Activated CD8-positive, alpha-beta memory T cell treated with anti-CD3 and anti-CD28 coated beads for 1 hour (primary cell): ENCODE measurements at places on chromosomes 1 and 21.

DNA sequence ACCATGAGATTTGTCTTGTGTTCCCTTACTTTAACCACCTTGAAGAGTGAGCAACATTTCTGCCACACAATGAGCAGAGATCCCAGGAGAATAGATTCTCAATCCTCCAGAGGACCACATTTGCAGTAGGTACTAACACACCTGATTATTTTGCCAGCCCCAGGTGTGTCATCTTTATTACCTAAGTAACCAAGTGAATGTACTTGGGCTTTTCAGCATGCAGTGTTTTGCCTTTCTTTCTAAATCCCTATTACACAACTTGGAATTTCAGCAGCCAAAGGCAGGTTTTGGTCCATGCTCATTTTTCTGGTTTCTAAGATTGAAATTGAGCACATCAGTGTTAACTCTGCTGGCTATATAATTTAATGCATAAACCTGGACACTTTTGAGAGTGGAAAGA, 43.2 kb upstream of the ST6GALNAC5 start:
- no peak for DNase-seq

- no peak for DNase-seq
These were observed 51.3 kb downstream of the LGR6 start for GRCh38 chr1:202244841-202245261.

DNA sequence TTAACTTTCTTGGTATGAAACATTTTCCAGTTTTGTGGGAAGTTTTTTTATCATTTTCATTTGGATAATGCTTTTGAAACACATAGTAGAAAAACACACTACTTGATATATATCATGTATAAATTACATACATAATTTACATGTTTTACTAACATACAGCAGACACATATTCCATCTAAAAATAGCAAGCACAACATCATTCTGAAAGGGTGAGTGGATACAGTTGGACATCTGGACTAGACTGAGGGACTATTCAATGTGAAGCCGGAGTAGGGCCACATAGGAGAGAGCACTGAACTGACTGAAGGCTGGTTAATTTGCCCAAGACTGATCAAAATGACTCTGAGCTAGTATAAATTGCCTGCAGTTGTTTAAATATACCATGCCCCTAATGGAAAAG, 11.7 kb downstream of the CDKN2C start:
- no peak for DNase-seq

DNA sequence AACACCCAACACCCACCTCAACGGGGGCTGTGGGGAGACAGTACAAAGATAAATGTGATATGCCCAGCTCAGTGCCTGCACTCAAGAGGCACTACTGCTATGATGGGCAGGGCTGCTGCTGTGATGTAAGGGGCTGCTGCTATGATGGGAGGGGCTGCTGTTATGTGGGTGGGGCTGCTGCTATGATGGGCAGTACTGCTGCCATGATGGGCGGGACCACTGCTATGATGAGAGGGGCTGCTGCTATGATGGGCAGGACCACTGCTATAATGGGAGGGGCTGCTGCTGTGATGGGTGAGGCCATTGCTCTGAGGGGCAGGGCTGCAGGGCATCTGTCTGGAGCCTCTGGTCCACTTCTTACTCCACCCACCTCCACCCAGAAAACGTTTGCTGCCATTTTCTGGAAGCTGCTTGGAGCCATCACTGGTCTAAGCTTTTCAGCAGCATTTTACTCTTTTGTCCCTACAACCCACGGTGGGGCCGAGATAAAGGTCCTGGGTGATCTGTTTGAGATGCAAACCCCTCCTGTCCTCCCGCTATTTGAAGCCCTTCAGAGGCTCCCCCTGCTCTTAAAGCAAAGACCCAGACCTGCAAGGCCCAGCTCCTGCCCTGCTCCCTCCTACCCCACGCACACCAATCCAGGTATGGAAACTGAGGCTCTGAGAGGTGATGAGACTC, 656.9 kb downstream of the PTPRU start:
- no peak for DNase-seq

- no peak for DNase-seq
These were observed 243.0 kb upstream of the PROX1 start for GRCh38 chr1:213744780-213745179.

GRCh38 chr1:233487408-233487807, 126.5 kb upstream of the KCNK1 start:
- DNase-seq = no peak

DNA sequence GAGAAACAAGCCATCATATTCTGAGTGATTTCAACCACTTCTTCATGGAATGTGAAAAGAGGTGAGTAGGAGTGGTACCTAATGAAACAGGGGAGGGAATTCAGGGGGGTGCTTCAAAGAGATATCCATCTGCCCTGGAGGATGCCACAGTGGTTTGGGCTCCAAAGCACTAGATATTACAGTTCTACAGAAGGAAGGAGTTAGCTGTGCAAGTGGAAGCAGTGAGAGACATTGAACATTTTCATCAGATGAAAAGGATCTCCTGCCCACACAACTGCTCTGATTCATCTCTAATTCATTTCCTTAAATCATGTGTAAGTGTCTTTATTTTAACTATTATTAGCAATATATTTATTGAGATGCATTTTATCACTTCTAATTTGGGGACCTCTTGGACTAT, 2.8 kb upstream of the RGS5 start:
- no peak for DNase-seq

DNA sequence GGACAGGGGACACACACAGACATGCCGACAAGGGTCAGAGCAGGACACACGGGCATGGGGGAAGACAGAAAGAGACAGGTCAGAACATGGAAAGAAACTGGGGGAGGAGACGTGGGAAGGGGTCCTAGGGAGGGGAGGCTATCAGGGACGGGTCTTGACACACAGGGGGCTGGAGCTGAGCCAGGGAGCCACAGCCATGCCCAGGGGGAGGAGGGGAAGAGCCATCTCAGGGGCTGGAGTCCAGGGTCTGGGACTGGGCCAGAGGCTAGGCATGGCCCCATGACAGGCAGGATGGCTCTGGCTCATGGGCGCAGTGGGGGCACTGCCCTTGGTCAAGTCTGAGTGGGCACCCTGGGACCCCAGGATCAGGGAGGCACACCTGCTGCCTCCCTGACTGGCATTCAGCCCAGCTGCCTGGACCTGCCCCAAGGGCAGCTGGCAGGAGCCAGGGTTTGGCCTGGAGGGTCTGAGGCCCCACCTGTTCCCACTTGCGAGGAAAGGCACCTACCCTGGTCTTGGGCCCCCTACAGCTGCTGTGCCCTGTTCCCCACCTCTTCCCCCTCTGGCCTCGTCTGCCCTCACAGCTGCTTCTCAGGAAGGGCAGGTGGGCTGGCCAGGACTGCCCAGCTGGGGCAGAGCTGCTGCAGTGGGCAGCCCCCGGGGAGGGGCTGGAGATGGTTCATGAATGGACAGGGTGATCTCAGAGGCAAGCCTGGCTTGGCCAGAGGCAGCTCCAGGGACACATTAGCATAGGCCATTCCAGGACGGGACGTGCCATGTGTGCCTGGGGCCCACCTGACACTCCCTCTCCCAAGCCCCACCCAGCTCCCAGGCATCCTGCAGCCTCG, 42.9 kb downstream of the HSPG2 start:
- DNase-seq = no peak

DNA sequence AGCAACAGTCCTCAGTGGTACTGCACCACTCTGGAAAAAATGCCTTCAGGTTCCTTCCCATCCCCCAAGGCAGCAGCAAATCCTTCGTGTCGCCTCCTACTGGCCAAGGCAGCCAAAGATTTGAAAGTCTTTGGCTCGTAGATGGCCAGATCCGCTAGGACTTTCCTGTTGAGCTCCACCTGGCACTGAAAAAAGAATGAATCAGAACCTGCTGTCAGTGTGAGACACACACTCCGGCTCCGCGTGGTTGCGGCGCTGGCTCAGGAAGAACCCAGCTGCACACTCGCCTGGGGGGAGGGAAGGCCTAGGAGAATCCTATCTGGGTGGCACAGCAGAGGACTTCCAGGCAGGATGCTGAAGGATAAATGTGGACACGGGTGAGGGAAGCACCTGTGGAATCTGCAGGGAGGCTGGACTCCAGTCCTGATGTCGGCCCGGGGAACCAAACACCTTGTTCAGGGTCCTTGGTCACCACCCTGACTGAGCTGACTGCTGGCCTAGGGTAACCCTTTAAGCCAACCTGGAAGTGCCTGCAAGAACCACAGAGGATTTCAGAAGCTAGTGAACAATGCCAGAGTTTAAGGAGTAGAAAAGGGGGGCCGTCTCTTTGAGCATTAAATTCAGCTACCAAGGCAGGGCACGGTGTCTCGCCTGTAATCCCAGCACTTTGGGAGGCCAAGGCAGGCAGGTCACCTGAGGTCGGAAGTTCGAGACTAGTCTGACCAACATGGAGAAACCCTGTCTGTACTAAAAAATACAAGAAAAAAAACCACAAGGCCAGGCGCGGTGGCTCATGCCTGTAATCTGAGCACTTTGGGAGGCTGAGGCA, 3.2 kb upstream of the CCNL2 start:
- no peak for DNase-seq

GRCh38 chr1:200021577-200022238, 5.8 kb upstream of the NR5A2 start:
- no peak for DNase-seq

DNA sequence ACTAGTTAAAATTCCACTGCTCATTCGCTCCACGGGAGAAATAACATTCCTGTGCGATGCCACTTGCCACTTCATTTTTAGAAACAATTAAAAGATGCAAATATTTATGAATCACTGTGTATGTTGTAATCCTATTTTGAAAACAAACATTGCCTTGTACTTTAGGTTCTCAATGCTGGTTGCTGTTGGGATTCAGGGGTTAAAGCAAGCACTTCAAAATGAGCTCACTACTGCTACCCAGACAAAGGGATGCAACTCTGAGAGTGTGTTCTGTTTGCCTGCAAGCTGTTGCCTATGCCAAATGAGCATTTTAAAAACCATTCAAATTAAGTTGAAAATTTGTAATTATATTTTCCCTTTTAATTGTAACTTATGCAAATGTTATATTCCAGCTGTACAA, 87.5 kb downstream of the RWDD3 start:
- no peak for DNase-seq

DNA sequence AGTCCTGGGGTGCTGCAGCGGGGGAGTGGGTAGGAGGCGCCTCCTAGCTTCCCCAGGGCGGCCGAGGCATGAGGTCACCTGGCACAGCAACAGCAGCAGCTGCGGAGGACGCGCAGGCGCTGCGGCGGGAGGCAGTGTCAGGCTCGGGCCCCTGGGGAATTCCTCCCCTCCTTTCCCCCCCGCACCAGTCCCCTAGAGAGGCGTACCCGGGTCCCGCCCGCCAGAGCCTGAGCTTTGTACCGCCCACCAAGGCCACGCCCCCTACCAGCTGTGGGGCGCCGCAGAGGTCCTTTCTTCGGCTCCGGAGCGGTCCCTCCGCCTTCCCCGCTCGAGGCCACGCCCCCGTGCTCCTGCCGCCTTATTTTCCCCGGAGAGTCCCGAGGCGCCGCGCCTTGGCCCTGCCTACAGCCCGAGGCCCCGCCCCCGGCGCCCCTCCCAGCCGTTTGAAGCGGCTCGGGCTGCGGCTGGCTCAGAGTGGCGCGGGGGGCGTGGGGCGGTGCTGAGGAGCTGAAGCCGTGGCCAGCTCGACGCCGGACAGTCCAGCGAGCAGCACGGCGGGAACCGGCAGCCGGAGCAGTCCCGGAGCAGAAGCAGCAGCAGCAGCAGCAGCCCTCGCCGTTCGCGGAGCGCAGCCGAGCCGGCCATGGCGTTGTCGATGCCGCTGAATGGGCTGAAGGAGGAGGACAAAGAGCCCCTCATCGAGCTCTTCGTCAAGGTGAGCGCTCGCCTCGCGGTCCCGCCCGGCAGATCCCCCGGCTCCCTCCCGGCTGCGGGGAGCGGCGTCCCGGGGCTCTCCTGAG, at the start of gene CLIC4:
TSS of gene CLIC4 (plus strand) at position 537 of the 800 bp plus-strand sequence. CDS start at position 644, 107 bp downstream.
- peak; percentile 98 for DNase-seq

GRCh38 chr1:168454211-168454815, 89.5 kb downstream of the XCL2 start:
- no peak for DNase-seq

DNA sequence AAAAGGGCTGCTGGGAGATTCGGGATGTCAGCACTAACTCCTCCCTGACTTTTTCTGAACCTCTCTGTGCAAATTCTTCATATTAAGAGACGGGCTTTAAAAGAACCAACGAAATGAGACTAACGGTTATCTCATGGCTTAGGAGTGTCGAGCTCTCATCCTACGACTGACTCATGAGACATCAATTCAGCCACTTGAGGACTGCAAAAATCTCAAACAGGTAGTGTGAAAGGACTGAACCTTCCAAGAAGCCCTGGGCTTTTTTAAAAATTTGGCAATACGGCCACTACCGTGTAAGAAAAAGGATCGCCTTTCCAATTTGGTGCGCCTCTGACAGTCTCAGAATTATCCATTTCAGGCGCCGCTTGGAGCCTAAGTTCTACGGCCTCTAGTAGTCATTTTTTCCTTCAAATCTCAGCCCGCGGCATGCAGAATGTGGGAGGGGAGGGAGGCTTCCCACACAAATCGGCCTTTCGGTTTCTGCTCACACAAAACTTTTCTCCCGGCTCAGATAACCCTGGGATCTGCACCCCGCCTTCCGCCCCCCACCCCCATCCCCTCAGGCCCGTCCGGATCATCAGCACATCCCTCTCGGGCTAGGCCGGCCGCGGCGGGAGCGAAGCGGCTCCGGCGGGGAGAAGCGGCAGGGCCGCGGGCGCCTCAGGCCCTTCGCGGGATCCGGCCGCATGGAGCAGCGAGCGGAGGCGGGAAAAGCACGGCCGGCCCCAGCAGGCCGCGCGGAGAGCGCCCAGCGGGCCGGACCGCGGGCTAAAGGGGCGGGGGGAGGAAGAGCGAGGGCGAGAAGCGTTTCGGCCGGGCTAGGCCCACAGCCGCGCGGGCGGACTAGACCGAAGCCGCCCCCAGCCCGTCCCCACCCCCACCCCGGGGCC, 618 bp downstream of the HNRNPR start:
- no peak for DNase-seq

GRCh38 chr1:219544163-219544846, 68.6 kb downstream of the ZC3H11B start:
- no peak for DNase-seq

- DNase-seq = no peak
These were observed at the start of gene KIF26B for GRCh38 chr1:245154429-245155271. Gene KIF26B (plus strand): TSS chr1:245154985. CDS start chr1:245155425, 440 bp downstream.

GRCh38 chr1:162942916-162943559, 82.1 kb upstream of the CCDC190 start:
- DNase-seq = no peak

- DNase-seq = no peak
These were observed 29.8 kb upstream of the LRRC38 start for GRCh38 chr1:13543451-13544220.
